T-helper 17 cell (primary cell): ENCODE measurements at places on chromosomes 12 and 14.

DNA sequence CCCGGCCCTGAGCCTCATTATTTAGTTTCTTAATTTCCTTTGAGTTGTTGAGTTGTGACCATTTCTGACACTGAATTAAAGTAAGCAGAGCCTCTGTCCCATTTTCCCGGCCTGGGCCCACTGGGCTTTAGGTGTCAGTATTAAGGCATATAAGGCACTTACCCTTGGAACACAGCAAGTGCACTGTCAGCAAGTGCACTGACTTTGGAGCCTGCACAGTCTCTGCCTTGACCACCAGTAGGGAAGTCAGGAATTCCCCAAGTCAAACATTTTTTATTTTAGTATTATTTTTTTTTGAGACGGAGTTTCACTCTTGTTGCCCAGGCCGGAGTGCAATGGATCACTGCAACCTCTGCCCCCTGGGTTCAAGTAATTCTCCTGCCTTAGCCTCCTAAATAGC, 56.6 kb downstream of the MAX start:
- no peaks in the 10 kb centered on the region for H3K27me3 ChIP-seq
- peaks cover 2% of the 10 kb centered on the region for H3K36me3 ChIP-seq
- peaks cover 8% of the 10 kb centered on the region for H3K4me1 ChIP-seq

DNA sequence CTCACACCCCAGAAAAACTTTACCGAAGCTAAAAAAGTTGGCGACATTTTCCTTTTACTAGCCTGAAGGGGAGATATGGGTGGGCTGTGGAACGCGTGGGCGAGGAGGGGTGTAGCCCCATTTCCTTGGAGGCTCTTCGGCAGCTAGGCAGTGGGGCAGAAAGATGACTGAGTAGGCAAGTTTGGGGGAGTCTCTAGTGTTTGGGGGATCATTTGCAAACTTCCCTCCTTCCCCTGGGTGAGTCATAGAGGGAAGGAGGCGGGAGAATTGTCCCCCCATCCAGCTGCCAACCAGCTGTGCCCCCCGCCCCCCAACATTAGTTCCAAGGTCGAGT, 2.3 kb downstream of the GLI1 start:
- peaks cover 47% of the 10 kb centered on the region for H3K4me1 ChIP-seq
- peaks cover 15% of the 10 kb centered on the region for H3K27me3 ChIP-seq
- H3K4me3 ChIP-seq, result peak overlapping the region; percentile 99
- peaks cover 2% of the 10 kb centered on the region for H3K36me3 ChIP-seq
- DNase-seq, result no peak

DNA sequence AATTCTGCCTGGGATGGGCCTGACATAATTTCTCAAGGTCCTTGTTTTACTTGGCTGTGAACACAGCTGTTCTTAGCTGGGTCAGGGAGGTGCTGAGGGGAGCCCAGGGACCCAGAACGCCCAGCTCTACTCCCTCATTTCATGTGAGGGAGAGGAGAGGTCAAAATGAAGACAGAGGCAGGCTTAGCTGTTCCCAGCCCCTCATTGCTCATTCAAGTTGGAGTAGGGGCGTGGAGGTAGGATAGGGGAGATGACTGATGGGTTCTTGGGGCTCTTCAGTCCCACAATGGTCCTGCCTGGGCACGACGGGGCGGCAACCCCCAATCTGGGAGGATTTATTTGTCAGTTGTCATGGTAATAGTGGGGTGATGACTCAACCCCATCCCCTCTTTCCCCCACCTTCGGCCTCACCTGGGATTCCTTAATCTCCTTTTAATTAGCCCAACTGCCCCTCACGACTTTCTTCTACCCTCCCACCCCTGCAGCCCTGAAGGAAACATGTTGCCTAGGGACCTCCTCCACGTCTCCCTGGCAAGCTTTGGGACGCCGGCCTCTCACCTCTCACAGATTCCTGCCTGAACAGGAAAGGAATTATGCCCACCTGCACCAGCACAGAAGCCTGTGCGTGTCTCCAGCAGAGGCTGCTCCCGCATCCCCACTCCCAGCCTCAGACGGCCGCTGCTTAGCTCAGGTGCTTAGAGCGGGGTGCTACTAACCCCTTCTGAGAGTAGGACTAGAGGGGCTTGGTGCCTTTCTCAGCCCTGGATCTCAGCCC, 10.2 kb downstream of the SPRYD3 start:
- no peak for DNase-seq
- H3K27me3 ChIP-seq, result no peaks in the 10 kb centered on the region
- H3K27ac ChIP-seq, result no peak overlapping the region
- peaks cover 4% of the 10 kb centered on the region for H3K36me3 ChIP-seq
- H3K4me3 ChIP-seq, result no peak overlapping the region
- peaks cover 26% of the 10 kb centered on the region for H3K4me1 ChIP-seq

- H3K4me1 ChIP-seq, result peaks cover 22% of the 10 kb centered on the region
- no peak for DNase-seq
- H3K27ac ChIP-seq, result no peak overlapping the region
- no peaks in the 10 kb centered on the region for H3K36me3 ChIP-seq
Measured at GRCh38 chr14:56137849-56138248, 19.6 kb downstream of the PELI2 start.

- no peak overlapping the region for H3K4me3 ChIP-seq
- peaks cover 16% of the 10 kb centered on the region for H3K27me3 ChIP-seq
- no peaks in the 10 kb centered on the region for H3K36me3 ChIP-seq
Measured at GRCh38 chr12:102533483-102534215, 53.3 kb upstream of the IGF1 start.

DNA sequence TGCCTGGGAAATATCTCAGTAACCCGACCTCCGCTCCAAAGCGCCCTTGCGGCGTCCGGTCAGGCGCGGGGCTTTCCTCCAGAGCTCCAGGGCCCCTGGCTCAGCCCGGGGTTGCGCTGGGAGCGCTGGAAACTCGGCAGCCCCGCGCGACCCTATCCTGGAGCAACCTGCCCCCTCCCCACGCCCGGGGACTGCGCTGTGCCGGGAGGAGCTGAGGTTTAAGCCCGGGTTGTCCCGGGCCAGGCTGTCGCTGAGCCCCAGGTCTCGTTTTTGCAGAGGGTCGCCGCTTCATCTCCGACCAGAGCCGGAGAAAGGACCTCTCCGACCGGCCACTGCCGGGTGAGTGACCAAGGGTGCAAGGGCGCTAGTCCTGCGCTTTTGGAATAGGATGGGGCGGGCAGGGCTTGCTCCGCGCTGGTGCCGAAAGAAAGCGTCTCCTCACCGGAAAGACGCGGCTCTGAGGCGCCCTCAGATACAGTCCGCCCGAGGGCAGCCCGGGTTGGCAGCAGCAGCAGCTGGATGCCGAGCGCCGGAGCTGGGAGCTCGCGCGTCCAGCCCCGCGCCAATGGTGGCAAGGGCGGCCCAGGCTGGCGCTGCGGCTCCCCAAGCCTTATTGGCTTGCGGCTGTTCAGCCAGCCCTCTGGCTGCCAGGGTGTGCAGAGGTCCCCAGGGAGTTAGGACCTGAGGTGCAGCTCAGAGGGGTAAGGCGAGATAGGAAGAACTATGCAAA, 1.5 kb downstream of the SPX start:
- peaks cover 6% of the 10 kb centered on the region for H3K36me3 ChIP-seq
- H3K4me3 ChIP-seq, result peak overlapping the region; percentile 85
- peaks cover 6% of the 10 kb centered on the region for H3K4me1 ChIP-seq
- H3K27ac ChIP-seq, result no peak overlapping the region
- peaks cover 30% of the 10 kb centered on the region for H3K27me3 ChIP-seq

- peaks cover 12% of the 10 kb centered on the region for H3K4me1 ChIP-seq
- H3K36me3 ChIP-seq, result peaks cover 2% of the 10 kb centered on the region
Measured at GRCh38 chr14:65335411-65335947, 77.1 kb upstream of the FUT8 start.

- H3K27ac ChIP-seq, result no peak overlapping the region
- no peak for DNase-seq
- H3K4me1 ChIP-seq, result peaks cover 11% of the 10 kb centered on the region
Measured at GRCh38 chr14:51302295-51303030, 62.4 kb downstream of the TMX1 start.
